ENCODE measurements at places on chromosomes 11 and 22.
A peak's percentile ranks its signal among the peaks of the same experiment; 100 is the strongest.

DNA sequence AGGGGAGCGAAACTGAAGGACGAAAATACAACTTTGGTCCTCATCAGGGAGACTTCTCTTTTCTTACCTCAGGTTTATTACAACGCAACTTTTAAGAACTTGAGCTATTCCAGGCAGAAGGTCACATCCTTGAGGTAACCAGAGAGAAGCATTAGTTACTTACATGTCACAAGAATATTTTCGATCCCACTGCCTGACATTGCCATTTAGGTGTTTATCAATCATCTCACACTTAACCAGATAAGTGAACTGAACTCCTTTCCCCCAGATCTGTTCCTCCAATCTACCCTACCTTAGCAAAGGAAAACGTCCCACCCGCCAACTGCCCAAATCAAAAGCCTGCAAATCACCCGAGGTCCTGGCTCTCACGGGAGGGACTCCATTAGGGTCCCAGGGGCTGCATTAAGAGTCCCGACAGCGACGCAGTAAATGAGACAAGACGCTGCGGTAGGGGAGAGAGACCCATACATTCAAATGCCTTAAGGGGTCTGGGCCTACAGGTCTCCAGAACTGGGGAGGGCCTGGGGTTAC lies 734 bp downstream of the ZNF280B start:
- no peaks in the 10 kb centered on the region for H3K27me3 ChIP-seq
- no peaks in the 10 kb centered on the region for H3K36me3 ChIP-seq
- H3K4me1 ChIP-seq = no peaks in the 10 kb centered on the region

GRCh38 chr22:48177631-48178030 lies 1415.2 kb downstream of the TBC1D22A start:
- H3K36me3 ChIP-seq = no peaks in the 10 kb centered on the region
- H3K27me3 ChIP-seq = no peaks in the 10 kb centered on the region
- no peak overlapping the region for H3K27ac ChIP-seq
- no peak for DNase-seq

- peaks cover 93% of the 10 kb centered on the region for H3K36me3 ChIP-seq
- no peak for DNase-seq
- no peaks in the 10 kb centered on the region for H3K27me3 ChIP-seq
- H3K4me1 ChIP-seq = peaks cover 13% of the 10 kb centered on the region
- no peak overlapping the region for H3K27ac ChIP-seq
- no peak overlapping the region for H3K4me3 ChIP-seq
These were observed 7.5 kb upstream of the CASTOR1 start for GRCh38 chr22:30296833-30297232.

- H3K4me3 ChIP-seq = no peak overlapping the region
- no peaks in the 10 kb centered on the region for H3K27me3 ChIP-seq
- no peak for DNase-seq
- no peak overlapping the region for H3K27ac ChIP-seq
These were observed 47.9 kb downstream of the KCNQ1OT1 start for GRCh38 chr11:2651826-2652271.

GRCh38 chr11:78961937-78962701 lies 387.5 kb upstream of the NARS2 start:
- peak overlapping the region; percentile 4 for H3K4me3 ChIP-seq
- H3K36me3 ChIP-seq = no peaks in the 10 kb centered on the region
- no peaks in the 10 kb centered on the region for H3K27me3 ChIP-seq
- H3K27ac ChIP-seq = no peak overlapping the region
- H3K4me1 ChIP-seq = no peaks in the 10 kb centered on the region

DNA sequence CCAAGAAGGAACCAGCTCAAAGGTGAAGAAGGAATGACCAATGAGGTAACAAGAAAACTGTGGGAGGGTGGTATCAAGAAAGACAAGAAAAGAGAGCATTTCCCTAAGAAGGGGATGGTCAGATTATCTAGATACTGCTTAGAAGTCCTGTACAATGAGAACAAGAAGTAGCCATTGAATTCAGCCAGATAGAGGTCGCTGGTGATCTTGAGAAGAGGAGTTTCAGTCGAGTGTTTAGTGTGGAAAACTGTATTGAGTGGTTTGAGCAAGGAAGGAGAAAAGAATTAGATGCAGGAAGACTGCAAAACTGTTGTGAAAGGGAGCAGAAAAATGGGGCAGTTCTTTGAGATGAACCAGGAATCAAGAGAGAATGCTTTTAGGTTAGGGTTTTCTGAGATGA lies 74.6 kb upstream of the FAT3 start:
- DNase-seq = no peak
- no peaks in the 10 kb centered on the region for H3K27me3 ChIP-seq
- H3K36me3 ChIP-seq = no peaks in the 10 kb centered on the region
- H3K27ac ChIP-seq = no peak overlapping the region
- no peak overlapping the region for H3K4me3 ChIP-seq

- no peak overlapping the region for H3K4me3 ChIP-seq
- no peaks in the 10 kb centered on the region for H3K4me1 ChIP-seq
- no peak overlapping the region for H3K27ac ChIP-seq
These were observed 52.0 kb downstream of the KCNJ1 start for GRCh38 chr11:128814856-128815705.

DNA sequence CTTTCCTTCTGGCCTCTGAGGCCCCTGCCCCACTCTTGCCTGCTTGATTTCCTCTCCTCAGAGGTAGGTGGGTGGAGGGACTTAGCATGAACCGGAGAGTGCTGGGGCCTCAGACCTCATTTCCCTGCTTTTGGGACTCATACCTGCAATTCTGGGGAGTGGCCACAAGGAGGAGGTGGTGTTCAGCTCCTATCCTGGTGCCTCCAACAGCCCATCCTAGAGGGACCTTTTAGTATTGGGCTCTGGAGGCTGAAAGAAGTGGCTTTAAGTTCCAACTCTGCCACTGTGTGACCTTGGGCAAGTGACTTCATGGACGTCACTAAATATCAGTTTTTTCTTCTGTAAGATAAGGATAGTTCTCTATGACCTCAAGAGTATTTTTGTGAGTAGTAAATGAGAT lies 98.6 kb downstream of the KIAA1671 start:
- H3K4me3 ChIP-seq = no peak overlapping the region
- no peaks in the 10 kb centered on the region for H3K36me3 ChIP-seq
- no peaks in the 10 kb centered on the region for H3K27me3 ChIP-seq
- no peak overlapping the region for H3K27ac ChIP-seq
- H3K4me1 ChIP-seq = no peaks in the 10 kb centered on the region

- DNase-seq = no peak
- H3K4me3 ChIP-seq = no peak overlapping the region
- H3K36me3 ChIP-seq = no peaks in the 10 kb centered on the region
- H3K27me3 ChIP-seq = peaks cover 4% of the 10 kb centered on the region
- no peak overlapping the region for H3K27ac ChIP-seq
- no peaks in the 10 kb centered on the region for H3K4me1 ChIP-seq
These were observed 420.7 kb downstream of the MN1 start for GRCh38 chr22:27380855-27381254.

DNA sequence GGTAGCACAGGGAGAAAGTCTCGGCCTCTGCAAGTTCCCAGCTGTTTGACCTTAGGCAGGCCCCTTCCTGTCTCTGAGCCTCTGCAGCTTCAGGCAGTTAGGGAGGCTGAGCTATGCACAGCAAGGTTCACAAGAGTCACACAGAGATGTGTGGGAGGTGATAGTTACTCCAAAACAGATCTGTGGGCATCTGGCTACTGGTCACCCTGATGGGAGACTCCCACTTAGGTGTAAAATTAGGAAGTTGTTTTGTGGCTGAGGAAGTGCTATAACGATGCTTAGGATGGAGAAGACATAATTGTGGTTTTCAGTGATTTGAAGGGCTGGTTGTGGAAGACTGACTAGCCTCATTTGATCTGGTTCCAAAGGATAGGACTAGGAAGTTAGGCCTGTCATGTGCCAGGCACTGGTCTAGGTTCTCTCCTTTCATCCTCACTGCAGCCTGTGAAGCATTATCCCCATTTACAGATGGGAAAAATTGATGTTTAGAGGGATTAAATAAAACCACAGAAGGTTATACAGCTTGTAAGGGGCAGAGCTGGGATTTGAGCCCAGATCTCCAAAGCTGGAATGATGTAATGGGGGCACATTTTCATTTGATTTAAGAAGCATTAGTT lies 13.5 kb downstream of the ACO2 start:
- H3K4me3 ChIP-seq = no peak overlapping the region
- no peaks in the 10 kb centered on the region for H3K36me3 ChIP-seq
- no peaks in the 10 kb centered on the region for H3K27me3 ChIP-seq
- H3K4me1 ChIP-seq = peaks cover 47% of the 10 kb centered on the region

DNA sequence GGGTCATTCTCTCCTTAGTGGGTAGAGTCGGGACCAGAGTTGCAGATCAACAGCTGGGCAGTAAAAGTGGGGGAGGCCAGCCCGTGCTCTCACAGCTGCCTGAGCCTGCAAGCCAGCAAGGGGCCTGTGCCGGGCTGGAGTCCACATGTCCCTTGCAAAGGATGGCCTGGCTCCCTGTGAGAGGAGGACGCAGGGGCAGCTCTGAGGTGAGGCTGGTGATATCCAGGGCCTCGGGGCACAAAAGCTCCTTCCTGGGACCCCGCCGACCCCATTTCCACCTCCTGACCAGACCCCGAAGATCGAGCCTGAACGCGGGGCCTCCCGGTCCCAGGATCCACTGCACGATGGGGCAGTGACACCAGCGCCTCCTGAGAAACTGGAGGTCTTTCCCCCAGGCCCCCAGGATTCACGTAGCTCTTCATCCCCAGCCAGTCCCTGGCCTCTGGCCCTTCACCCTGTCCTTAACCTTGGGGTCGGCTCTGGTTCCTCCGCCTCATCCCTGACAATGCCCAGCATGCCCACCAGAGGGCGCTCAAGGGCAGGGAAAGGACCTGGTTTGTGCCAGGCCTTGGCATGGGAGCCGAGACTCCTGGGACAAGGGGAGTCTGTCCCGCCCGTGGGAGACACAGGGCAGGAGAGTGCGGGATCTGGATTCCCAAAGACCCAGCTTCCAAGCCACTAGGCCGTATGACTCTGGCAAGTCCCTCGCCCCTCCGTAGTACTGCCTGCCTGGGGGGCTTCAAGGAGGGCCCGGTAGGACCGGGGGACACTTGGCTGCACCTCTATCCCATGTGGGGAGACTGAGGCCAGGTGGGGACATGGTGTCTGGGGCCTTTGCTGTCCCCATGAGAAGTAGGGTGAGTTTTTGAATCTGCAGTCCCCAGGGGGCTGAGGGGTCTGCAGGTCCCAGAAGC lies 17.8 kb upstream of the WNT7B start:
- peaks cover 30% of the 10 kb centered on the region for H3K4me1 ChIP-seq
- H3K36me3 ChIP-seq = no peaks in the 10 kb centered on the region
- no peak overlapping the region for H3K27ac ChIP-seq

- peaks cover 26% of the 10 kb centered on the region for H3K27me3 ChIP-seq
- H3K4me3 ChIP-seq = peak overlapping the region; percentile 49
- no peak overlapping the region for H3K27ac ChIP-seq
- no peak for DNase-seq
These were observed 22.1 kb upstream of the BDNF start for GRCh38 chr11:27722117-27722952.

- H3K4me3 ChIP-seq = no peak overlapping the region
- no peak overlapping the region for H3K27ac ChIP-seq
- no peaks in the 10 kb centered on the region for H3K36me3 ChIP-seq
- H3K4me1 ChIP-seq = no peaks in the 10 kb centered on the region
- no peaks in the 10 kb centered on the region for H3K27me3 ChIP-seq
- DNase-seq = no peak
These were observed 1157.5 kb downstream of the BRD1 start for GRCh38 chr22:48669986-48670716.

- H3K36me3 ChIP-seq = no peaks in the 10 kb centered on the region
- no peaks in the 10 kb centered on the region for H3K4me1 ChIP-seq
- H3K27ac ChIP-seq = peak overlapping the region; percentile 28
- H3K27me3 ChIP-seq = no peaks in the 10 kb centered on the region
- no peak for DNase-seq
- H3K4me3 ChIP-seq = no peak overlapping the region
These were observed 20.3 kb downstream of the WNT11 start for GRCh38 chr11:76185931-76186401.

- no peak overlapping the region for H3K4me3 ChIP-seq
- no peaks in the 10 kb centered on the region for H3K4me1 ChIP-seq
- H3K27ac ChIP-seq = no peak overlapping the region
- DNase-seq = peak; percentile 56
These were observed 1494.6 kb downstream of the TBC1D22A start for GRCh38 chr22:48256776-48257684.

DNA sequence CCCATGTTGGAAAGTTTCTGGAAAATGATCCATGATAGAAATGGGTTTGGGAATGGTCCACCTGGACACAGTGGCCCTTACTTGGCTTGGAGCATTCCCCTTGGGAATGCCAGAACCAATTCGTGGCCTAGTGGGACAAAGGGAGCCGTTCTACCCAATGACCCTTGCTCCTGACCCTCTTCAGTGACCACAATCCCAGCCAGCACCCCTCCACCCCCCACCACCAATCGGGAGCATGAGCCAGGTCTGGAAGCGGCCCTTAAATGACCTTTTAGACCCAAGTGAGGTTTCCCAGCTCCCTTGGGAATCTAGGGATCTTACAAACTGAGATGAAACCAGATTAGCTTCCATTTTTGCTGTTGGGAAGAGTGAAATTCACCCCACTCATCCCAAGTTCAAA lies 51.3 kb upstream of the CDON start:
- H3K4me1 ChIP-seq = peaks cover 24% of the 10 kb centered on the region
- H3K27ac ChIP-seq = peak overlapping the region; percentile 74
- no peaks in the 10 kb centered on the region for H3K36me3 ChIP-seq
- H3K4me3 ChIP-seq = no peak overlapping the region

DNA sequence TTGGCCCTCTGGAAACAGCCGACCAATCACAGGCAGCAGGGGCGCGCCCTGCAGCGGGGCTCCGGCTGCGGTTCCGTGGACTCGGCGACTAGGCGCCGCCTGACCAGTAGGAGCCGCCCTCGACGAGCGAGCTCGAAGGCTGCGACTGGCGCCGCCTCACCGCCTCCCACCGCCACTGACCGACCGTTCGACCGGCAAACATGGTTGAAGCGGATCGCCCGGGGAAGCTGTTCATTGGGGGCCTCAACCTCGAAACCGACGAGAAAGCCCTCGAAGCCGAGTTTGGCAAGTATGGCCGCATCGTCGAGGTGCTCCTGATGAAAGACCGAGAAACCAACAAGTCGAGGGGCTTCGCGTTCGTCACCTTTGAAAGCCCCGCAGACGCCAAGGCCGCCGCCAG lies at the start of gene RBMXL2:
Gene RBMXL2 (plus strand): TSS at position 78 of the 400 bp plus-strand sequence. CDS start 123 bp downstream, at position 201.
- H3K4me3 ChIP-seq = no peak within 1 kb of the TSS
- no peaks in the 10 kb centered on the region for H3K4me1 ChIP-seq
- H3K27me3 ChIP-seq = no peaks in the 10 kb centered on the region
- no peak within 1 kb of the TSS for H3K27ac ChIP-seq

DNA sequence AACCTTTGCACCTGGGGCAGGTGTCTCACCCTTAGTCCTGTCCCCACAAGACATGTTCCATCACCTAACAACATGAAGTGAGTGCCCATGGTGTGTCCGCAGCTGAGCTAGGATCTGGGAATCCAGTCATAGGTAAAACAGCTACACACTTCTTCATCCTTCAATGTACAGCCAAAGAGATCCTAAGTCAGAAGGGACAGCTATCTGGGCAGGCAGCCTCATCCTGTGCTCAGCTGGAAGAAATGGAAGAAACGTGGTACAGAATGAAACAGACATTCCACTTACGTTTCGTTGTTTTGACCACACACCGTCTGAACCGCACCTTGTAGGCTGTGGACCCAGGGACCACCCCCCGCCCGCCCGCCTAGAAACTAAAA lies 30.8 kb downstream of the PDGFB start:
- no peaks in the 10 kb centered on the region for H3K4me1 ChIP-seq
- H3K27ac ChIP-seq = no peak overlapping the region
- no peaks in the 10 kb centered on the region for H3K27me3 ChIP-seq
- H3K4me3 ChIP-seq = no peak overlapping the region
